ENCODE measurements at places on chromosomes 2 and 18.
A peak's percentile ranks its signal among the peaks of the same experiment; 100 is the strongest.

- peak; percentile 33 for DNase-seq
These were observed 69.5 kb downstream of the ANTXR1 start for GRCh38 chr2:69082430-69082997.

- no peak for DNase-seq
These were observed 23.8 kb downstream of the ABCB11 start for GRCh38 chr2:169007356-169007755.

DNA sequence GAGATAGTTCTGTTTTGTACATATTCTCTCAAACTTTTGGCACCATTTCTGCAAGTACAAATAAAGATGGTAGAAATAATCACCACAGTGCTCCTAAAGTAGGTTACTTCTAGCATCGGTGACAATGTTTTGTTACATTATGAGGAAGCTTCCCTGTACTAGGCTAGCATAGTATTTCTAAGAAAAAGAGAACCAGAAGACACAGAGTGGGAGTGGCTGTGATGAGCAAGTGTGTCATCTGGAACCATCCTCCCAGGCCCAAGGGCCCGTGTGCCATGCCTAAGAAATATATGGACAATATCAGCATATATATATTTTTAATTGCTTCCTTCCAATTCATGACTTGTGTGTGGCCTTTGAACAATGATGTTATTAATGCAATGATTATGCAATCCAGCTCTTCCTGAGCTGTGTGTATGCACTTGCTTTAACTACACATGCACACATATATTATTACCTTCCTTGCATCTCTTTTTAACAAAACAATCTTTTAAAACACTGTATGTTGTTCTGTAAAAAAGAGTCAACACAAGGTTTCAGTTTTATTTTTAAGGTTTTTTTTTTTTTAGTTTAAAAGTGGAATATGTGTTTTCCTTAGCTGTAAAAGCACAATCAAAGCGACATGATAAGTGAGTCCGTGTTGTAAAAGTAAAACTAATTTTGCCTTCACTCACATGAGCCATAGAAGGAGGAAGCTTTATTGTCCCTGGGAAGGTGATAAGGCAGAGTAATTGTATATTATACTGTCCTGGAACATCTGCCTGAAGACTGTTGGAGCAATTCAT is 303.9 kb downstream of the ZNF407 start:
- no peak for DNase-seq

- peak; percentile 52 for DNase-seq
These were observed at the start of gene CDH2 for GRCh38 chr18:28176948-28177827. TSS of gene CDH2 (minus strand) at chr18:28177130. CDS start at chr18:28177022, 108 bp downstream.

DNA sequence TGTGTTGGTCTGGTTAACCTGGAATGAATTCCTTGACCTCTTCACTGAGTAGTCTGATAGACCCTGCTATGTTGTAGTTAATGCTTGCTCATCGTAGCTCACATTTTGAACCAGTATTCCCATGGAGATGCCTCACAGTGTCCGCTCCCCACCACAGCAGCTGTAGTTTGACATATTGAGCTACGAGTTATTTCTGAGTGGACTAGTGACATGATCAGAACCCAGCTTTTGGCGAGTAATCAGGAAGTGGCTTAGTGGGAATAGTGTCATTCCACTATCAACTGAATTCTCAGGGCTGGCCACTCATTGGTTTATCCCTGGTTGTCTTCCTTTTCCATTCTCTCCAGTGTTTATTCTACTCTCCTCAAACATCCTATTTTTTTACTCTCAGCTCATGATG is 102.7 kb downstream of the MYO1B start:
- no peak for DNase-seq

DNA sequence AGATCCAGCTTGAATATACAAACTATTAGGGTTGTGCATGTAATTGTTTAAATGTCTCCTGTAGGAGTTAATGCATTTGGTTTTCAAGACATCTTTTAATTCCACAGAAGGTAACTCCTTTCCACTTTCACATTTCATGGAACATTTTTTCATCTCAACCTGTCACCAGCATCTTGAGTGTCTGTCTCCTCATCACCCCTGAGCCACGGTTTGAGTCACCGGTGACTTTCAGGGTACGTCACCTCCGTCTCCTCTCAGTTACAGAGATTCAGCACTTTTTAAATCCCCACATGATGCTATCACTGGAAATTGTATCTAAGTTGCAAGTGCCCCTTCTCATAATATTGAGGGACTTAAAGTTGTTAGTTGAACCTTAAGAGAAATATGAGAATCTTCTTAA is 25.3 kb downstream of the GPR55 start:
- DNase-seq: no peak

GRCh38 chr2:144183727-144184126 is 336.2 kb downstream of the ZEB2 start:
- DNase-seq: no peak

- DNase-seq: no peak
These were observed 37.6 kb upstream of the CD226 start for GRCh38 chr18:69985239-69985638.

DNA sequence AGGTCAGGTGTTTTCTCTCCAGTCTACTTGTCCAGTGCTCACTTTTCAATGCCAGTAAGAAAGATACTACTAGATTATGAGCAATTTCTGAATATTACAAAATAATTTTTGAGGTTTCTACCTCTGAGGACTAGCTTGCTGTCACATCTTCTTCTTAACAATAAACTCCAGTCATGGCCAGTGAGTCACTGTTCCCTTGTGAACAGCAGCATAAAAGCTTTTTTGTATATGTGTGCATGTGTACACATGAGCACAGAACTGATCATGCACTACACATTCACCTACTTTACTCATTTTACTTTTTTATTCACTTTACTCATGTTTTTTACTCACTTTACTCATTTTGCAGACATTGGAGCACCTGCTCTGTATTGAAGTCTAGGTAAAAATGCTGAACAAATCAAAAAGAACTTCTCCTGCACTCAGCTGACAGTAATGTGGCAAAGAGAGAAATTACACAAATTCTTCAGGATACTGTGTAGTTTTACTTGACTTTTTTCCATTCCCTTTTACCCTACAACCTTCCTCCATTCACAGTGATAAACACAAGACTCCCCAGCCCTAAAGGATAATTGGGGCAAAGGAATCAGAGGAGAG is 28.0 kb downstream of the ST6GAL2 start:
- DNase-seq: no peak

GRCh38 chr2:240832205-240832727 is 12.2 kb upstream of the KIF1A start:
- DNase-seq: peak; percentile 82

DNA sequence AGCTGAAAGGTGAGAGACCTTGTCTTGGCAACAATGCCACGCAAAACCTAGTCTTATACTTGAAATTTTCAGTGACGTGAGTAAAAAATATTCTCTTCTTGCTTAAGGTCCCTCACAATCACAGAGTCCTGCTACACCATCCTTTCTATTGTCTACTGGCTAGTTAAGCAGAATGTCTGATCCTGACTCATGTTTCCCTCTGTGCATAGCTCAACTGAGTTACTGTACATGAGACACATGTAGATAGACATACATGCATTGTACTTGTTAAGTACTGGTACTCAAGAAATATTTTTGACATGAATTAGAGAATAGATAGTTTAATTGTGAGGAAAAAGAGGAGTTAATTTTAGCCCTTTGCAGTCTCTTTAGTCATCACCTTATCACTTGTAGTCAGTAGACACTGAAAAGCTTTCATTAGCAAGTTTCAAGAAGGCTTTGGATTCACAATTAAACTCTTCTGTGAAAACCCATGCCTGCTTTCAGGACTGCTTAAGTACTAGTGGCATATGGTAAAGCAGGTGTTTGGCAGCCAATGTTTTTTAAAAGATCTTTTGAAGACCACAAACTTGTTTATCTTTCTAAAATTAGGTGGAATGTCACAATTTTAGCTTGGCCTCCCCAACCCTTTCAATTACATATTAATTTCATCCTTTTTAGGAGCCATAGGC is 158.7 kb upstream of the CCDC150 start:
- no peak for DNase-seq

- no peak for DNase-seq
These were observed 35.6 kb downstream of the FBLN7 start for GRCh38 chr2:112173646-112174319.

- DNase-seq: no peak
These were observed 229.7 kb upstream of the SP5 start for GRCh38 chr2:170485254-170486026.

GRCh38 chr2:215395687-215396460 is 40.0 kb downstream of the FN1 start:
- no peak for DNase-seq

- DNase-seq: no peak
These were observed 28.7 kb downstream of the NIFK start for GRCh38 chr2:121707920-121708361.

DNA sequence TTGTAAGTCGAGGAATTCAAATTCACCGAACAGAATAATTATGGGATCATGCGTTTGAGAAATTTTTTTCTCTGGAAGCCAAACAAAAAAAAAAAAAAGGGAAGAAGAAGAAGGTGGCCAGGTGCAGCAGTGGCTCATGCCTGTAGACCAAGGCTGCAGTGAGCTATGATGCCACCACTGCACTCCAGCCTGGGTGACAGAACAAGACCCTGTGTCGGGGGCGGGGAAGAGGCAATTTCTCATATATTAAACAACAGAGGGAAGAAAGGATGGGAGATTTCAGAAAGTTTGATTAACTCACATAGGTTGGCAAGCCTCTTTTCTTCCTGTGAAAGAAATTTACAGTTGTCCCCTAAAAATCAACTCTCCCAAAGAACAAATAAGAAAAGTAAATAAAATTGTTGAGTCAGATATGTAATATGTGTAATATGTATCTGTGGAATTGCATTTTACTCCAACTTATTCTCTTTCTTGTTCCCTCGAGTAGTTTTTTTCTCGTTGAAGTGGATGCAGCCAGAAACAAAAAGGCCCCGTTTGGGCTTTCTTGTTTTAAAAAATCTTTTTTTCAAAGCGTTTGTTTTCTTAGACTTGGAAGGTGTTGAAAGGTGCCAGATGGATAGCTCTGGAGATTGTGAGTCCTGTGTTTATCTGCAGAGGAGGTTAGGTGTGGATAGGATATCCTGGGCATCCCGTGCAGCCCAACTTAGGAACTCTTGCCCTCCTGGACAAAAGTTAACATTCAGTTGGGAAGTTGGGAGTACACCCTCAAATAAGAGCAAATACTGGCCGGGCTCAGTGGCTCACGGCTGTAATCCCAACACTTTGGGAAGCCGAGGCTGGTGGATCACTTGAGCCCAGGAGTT is 25.4 kb upstream of the FMNL2 start:
- no peak for DNase-seq

DNA sequence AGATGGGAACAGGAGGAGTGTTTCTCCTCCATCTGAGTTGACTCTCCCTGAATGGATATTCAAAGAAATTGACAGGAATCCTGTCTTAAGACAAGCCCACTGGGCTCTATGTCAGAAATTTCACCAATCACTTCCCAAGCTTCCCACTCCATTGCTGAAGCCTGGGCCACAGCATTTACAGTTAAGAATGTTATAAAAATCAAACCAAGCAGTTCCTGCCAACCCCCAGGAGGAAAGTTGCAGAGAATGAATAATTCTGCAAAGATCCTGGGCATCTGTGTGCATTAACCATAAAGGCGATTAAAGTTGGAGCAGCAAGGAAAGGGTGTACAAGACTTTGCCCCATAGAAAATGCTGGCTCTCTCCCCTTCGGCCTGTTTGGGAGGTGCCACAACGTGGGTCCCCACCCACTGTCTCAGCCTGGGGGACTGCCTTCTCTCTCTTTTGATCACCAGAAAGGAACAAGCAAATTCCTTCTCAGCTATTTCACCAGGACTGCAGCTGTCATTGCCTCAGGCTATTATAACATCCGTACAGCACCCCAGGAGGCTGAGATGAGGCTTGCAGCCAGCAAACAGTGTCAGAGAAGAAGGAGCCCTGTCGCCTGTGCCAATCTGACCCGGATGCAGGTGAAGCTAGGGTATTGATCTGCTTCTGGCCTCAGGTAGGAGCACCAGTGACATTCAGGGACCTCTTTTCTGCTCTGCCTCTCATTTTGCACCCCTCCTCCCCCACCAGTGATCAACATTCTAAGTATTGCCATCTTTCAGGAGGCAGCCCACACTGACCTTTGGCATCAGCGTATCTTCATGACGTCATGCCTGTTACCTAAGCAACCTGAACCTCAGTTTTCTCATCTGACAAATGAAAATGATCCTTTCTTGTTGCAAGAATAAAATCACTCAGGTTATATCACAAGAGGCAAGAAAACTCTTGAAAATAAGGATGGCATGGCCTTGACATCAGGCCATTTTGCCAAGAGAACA is 219.0 kb downstream of the SH3BP4 start:
- peak; percentile 21 for DNase-seq

DNA sequence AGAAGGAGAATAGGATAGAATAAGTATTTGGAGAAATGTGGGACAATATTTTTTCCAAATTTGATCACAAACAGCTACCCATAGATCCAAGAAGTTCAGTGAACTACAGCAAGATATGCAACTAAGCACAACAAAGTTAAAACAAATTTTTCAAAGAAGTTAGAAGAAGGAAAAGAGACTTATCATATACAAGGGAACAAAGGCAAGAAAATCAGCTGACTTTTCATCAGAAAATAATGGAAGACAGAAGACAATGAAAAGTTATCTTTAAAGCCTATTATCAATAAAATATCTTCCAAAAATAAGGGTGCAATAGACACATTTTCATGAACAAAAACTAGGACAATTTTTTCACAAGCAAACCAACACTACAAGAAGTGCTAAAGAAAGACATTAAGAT is 202.8 kb upstream of the FN1 start:
- DNase-seq: no peak

DNA sequence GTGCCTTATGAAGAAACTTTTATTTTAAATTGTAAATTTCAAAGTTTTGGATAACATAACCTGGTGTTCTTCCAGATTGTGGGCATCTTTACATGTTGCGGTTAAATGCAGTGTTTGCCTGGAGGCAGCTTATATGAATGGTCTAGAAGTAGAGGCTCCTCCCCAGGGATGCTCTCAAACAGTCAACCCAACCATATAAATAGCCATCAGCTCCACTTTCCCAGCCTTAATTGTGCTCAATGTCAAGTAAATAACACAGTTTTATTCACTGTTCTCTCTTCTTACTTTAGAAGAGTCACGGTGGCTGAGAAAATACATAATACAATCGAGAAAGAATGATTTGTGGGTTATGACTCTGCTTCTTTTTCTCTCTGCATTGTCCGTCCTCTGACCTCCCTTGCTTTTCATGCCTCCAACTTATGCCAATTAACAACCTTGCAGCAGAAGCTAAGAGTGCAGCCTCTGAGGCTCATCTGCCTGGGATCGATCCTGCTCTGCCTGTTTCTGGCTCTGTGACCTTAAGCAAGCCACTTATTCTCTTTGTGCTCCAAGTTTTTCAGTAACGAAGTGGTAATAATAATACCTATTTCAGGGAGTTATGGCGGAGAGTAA is 100.3 kb downstream of the DAW1 start:
- no peak for DNase-seq

DNA sequence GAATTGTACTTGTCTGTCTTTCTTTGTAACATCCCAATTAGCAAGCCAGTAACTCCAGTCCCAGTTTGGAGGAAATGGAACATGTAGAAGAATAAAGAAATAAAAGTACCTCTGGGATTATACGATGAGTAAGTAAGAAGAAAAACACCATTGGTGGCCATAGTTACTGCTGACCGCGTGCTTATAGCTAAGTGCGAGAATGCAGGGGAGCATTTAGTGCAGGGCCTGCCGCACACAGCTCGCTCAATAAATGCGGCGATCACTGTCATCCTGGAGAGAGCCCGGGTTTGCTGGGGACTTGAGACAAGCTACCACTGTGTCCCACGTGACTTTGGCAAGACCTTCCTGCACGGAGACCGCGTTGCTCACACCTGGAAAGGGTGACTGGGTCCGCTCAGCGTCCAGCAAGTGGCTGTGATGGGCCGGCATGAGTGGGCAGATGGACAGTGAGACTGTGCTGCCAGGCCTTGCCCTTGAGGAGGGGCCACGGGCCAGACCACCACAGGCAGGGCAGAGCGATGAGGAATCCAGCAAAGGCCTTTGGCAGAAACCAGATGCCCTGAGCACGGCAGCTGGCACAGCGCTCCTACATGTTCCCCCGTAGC is 54.8 kb downstream of the ADI1 start:
- no peak for DNase-seq

All from NCI-H2029 treated with DMSO at 0.1 percent for 48 hours (cell line).